ENCODE measurements at places on chromosomes 11 and 22.

DNA sequence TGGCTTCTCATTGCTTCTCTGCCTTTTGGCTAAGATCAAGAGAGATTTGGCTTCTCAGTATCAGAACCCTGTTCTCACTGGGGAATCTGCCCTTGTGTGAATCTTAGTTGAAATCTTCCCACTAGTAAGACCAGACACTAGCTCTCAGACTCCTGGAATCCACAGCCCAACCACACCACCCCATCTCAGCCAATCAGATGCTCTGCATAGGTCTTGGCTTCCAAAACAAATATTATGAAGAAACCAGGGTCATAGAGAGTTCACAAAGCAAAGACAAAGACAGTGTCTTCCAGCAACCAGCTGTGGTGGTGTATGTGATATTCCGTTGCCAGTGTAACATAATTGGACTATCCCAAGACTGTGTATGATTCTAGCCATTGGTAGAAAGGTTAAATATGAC lies 5.4 kb downstream of the OR8B12 start:
- no peak for DNase-seq

- no peak for DNase-seq
These were observed 38.3 kb downstream of the USP35 start for GRCh38 chr11:78226684-78227680.

- DNase-seq: no peak
These were observed 51.6 kb upstream of the TTLL12 start for GRCh38 chr22:43238526-43239006.

DNA sequence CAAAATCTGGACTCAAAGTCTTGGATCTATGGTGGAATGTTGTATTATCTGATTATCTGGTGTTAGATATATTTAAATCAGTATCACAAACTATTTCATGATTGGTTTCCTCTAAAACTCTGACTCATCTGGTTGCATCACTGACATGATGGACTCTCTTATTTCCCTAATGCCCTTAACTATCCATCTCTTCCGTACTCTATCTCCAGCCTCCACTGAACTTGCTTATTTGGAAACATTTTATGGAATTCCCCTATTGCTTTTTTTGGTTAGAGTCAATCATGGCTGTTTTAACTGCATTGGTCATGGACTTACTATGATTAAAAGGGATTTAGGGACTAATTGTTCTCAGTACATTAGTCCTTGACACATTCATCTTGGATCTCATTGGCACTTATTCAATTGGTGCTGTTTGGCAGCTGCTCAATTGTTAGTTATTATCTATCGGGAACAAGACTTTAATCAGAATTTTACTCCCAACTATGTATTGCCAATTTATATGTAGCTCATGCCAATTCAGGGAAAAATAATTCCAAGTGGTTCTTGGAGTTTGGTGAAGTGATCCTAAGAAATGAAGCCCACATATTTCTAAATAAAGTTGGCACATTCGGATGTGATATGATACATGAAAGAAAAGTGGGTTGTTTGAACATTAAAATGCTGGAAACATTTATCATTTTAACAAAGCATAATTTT lies 942.0 kb upstream of the CCDC90B start:
- no peak for DNase-seq

DNA sequence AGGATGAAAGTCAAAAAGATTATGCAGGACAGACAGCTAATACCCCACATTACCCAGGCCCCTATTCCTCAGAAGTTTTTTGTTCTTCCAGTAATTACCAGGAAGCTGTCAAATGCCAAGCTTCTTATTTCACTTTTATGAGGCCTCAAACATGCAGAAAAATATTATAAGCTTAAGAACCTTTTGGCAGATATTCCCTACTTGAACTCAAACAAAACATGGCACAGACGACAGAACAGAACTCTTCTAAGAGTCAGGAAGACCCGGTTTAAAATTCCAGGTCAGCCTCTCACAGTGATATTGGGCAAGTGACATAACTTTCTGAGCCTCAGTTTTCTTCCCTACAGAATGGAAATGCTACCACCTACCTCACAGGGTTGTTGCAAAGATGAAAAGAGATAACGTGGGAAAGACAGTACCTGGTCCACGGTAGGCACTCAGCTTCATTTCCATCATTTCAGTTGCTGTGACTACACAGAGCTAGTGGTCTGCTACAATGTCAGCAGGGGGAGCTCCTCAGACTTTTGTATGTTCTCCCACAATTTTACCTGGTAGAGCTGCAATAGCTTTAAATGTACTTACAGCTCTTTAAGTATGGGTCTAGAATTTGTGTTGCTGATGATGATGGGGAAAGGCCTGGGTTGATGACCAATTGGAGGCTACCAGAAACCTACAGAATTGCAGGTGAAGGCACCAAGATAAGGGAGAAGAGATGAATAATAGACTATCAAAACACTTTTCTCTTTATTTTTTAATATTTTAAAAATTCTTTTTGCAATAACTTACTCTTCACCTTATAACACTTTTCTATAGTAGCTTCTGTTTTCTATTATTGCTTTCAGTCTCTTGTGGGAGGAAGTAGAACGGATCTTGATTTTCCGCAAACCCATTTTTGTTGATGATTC lies 98.3 kb upstream of the CHRM4 start:
- DNase-seq: no peak
